ENCODE measurements at places on chromosomes 2 and 18. TPM values are rescaled to one million over a fixed set of nuclear protein-coding genes. Genes with fewer than 3 reads are reported as not detected.

CNTNAP5 gene
- not detected for total RNA-seq

LBX2 gene
- total RNA-seq: 2.9 TPM

SLC4A5 gene
- 0.14 TPM for total RNA-seq

RGPD5 gene
- 22.0 TPM for total RNA-seq

LMAN1 gene
- 279 TPM for total RNA-seq

MC5R gene
- not detected for total RNA-seq

ABCG5 gene
- not detected for total RNA-seq

CTLA4 gene
- total RNA-seq: not detected

NYAP2 gene
- total RNA-seq: not detected

SERPINB13 gene
- total RNA-seq: not detected

GREB1 gene
- total RNA-seq: 1.3 TPM

HOXD9 gene
- total RNA-seq: 0.28 TPM

FBXO15 gene
- total RNA-seq: 1.1 TPM

ANKRD53 gene
- 0.37 TPM for total RNA-seq

AFTPH gene
- 25.5 TPM for total RNA-seq

LYPD6B gene
- total RNA-seq: 2.0 TPM

CNDP1 gene
- total RNA-seq: not detected

RNF138 gene
- total RNA-seq: 14.4 TPM

DLGAP1 gene
- total RNA-seq: 0.14 TPM

LRATD1 gene
- total RNA-seq: 0.09 TPM

RNU2-63P gene
- 325 TPM for total RNA-seq

FNDC4 gene
- 11.9 TPM for total RNA-seq

INO80C gene
- total RNA-seq: 4.0 TPM

RNF125 gene
- 0.28 TPM for total RNA-seq

C2orf66 gene
- not detected for total RNA-seq

KCNJ13 gene
- total RNA-seq: not detected
